ENCODE measurements at places on chromosomes 6 and 20.

- DNase-seq, result no peak
- H3K27me3 ChIP-seq, result peaks cover 2% of the 10 kb centered on the region
- H3K36me3 ChIP-seq, result no peaks in the 10 kb centered on the region
- no peak overlapping the region for H3K27ac ChIP-seq
These were observed 6.3 kb downstream of the PPP1R14C start for GRCh38 chr6:150149146-150149545.

GRCh38 chr20:40711079-40711478, 22.0 kb upstream of the MAFB start:
- no peaks in the 10 kb centered on the region for H3K4me1 ChIP-seq
- H3K27me3 ChIP-seq, result no peaks in the 10 kb centered on the region
- H3K4me3 ChIP-seq, result no peak overlapping the region
- no peak for DNase-seq
- H3K36me3 ChIP-seq, result no peaks in the 10 kb centered on the region
- H3K27ac ChIP-seq, result no peak overlapping the region

GRCh38 chr20:44834693-44835092, 24.3 kb upstream of the RIMS4 start:
- H3K27me3 ChIP-seq, result no peaks in the 10 kb centered on the region
- no peak overlapping the region for H3K27ac ChIP-seq
- H3K4me1 ChIP-seq, result no peaks in the 10 kb centered on the region
- no peak overlapping the region for H3K4me3 ChIP-seq

- no peak for DNase-seq
- no peaks in the 10 kb centered on the region for H3K27me3 ChIP-seq
- no peak overlapping the region for H3K4me3 ChIP-seq
- no peaks in the 10 kb centered on the region for H3K4me1 ChIP-seq
- no peaks in the 10 kb centered on the region for H3K36me3 ChIP-seq
These were observed 45.0 kb downstream of the EDN1 start for GRCh38 chr6:12335131-12335527.

DNA sequence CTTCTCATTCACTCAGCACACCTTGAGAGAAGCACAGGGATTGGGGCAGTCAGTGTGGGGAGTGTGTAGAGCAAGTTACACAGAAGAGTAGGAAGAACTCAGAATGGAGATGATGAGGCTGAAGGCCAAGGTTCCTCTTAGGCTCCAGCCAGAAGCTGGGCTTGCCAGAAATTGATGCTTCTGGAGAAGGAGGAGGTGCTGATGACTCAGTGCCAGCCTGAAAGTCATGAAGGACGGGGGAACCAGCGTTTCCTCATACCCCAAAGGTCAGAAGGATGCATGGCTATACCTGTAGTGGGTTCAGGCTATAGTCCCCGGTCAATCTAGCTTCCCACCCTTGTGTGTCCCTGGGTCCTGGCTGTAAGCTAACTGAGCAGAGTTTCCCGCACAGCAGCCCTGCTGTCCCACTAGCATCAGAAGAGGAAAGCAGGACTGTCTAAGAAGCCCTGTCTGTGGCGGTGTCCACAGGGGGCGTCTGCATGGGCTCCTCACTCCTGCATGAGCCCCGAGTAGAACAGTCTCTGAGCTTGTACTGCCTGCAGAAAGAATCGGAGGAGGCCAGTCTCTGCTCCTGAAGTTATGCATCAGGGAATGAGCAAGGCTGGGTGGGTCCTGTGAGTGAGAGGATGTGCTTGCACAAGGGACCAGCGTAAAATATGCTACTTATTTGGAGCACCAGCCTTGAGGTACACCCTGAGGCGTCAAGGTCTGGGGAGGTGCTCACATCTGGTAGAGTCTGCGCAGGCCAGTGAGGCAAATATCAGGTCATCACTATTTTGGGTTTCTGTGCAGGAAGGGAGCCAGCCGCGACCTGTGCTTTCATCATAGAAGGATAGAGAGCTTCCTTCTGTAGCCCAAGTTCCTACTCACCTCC, 148.5 kb downstream of the MRPL14 start:
- H3K4me3 ChIP-seq, result no peak overlapping the region
- DNase-seq, result no peak
- H3K27me3 ChIP-seq, result no peaks in the 10 kb centered on the region
- no peaks in the 10 kb centered on the region for H3K36me3 ChIP-seq

GRCh38 chr6:84623956-84624680, 140.3 kb downstream of the TBX18 start:
- no peaks in the 10 kb centered on the region for H3K36me3 ChIP-seq
- no peak for DNase-seq
- H3K27me3 ChIP-seq, result no peaks in the 10 kb centered on the region
- H3K4me1 ChIP-seq, result no peaks in the 10 kb centered on the region
- no peak overlapping the region for H3K27ac ChIP-seq

GRCh38 chr20:22946596-22946995, 88.5 kb upstream of the SSTR4 start:
- H3K27me3 ChIP-seq, result no peaks in the 10 kb centered on the region
- no peak for DNase-seq
- no peak overlapping the region for H3K27ac ChIP-seq
- H3K4me1 ChIP-seq, result no peaks in the 10 kb centered on the region
- no peak overlapping the region for H3K4me3 ChIP-seq

- H3K27me3 ChIP-seq, result no peaks in the 10 kb centered on the region
- H3K4me3 ChIP-seq, result no peak overlapping the region
- no peak for DNase-seq
- H3K36me3 ChIP-seq, result no peaks in the 10 kb centered on the region
- no peak overlapping the region for H3K27ac ChIP-seq
- H3K4me1 ChIP-seq, result no peaks in the 10 kb centered on the region
These were observed 104.7 kb downstream of the OPRM1 start for GRCh38 chr6:154143753-154144152.

DNA sequence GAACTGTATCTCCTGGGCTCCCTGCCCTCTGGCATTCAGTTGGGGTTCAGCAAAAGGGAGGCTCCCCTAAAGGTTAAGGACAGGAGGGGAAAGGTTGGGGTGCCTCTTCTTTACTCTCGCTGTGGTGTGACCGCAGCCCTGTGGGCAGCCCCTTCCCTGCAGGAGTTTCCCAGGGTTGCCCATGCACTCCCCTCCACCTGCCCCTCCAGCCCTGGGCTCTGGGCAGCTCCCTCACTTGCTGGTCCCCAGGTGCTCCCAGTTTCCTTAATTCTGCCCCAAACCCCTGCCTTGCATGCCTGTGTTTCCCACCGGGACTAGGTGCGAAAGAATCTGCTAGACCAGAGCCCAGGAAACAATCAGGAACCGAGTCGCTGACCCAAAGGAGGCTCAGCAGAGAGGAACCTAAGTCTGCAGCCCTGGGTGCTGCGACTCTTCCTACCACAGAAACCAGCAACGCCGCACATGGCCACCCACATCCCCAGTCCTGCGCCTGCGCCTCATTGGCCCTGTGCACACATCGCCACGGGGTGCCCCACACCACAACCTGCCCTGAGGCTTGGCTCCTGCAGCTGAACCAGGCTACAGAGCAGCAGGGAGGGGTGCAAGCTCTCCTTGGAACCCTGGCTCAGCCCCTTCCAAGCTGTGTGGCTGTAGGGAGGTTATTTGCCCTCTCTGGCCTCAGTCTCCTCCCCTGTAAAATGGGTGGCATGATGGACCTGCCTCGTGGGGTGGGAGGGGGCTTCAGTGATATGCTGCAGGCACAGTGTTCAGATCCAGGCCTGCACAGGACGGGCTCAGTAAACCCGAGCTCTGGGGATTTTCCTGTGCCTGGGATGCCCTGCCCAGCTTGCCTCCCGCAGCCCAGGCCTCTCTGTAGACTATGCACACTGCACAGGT, 487.6 kb downstream of the PREX1 start:
- H3K4me1 ChIP-seq, result no peaks in the 10 kb centered on the region
- DNase-seq, result no peak
- H3K4me3 ChIP-seq, result no peak overlapping the region
- no peak overlapping the region for H3K27ac ChIP-seq
- H3K36me3 ChIP-seq, result no peaks in the 10 kb centered on the region
- H3K27me3 ChIP-seq, result no peaks in the 10 kb centered on the region

DNA sequence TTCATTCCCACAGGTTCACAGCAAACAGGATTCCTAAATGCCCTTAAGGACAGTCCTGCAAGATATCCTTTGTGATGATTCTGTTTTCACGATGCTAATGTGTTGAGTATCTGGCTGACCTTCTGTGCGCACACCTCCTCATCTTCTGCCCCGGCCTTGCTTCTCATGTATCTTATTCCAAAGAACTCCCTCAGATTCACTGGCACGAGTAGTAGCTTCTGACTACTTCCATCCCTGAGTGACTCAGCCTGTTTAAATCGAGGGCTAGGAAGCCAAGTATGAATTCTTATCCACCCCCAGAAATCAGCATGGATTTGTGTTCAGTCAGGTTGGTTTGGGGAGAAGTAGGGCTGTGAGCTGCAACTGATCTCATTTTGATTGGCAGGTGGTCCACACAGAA, 190.2 kb upstream of the SNX9 start:
- no peak overlapping the region for H3K4me3 ChIP-seq
- H3K27ac ChIP-seq, result no peak overlapping the region
- no peaks in the 10 kb centered on the region for H3K4me1 ChIP-seq
- DNase-seq, result no peak
- no peaks in the 10 kb centered on the region for H3K36me3 ChIP-seq

- DNase-seq, result peak; percentile 60
- H3K4me1 ChIP-seq, result peaks cover 27% of the 10 kb centered on the region
- H3K36me3 ChIP-seq, result no peaks in the 10 kb centered on the region
- H3K27me3 ChIP-seq, result no peaks in the 10 kb centered on the region
These were observed at the start of gene DNPH1 for GRCh38 chr6:43228951-43229802. DNPH1 (minus strand) TSS chr6:43229481; CDS start chr6:43229456, 25 bp downstream.

DNA sequence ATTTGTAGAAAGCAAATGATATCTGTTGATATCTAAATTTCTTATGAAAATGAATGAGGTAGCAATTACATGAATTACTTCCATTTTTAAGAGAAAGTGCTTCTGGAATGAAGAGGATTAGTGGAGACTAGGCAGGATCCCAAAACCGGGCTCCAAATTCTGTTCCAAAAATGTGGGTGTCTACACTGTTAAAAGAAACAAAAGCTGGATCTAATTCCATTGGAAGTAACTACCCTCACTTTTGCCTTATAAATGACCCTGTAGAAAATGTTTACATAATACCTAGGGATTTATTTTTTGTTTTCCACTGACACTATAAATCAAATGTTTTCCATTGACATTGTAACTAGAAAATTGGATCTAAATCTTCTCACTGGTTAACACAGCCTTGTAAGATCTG, 454.9 kb upstream of the JARID2 start:
- no peak overlapping the region for H3K27ac ChIP-seq
- no peak for DNase-seq
- no peak overlapping the region for H3K4me3 ChIP-seq
- H3K4me1 ChIP-seq, result no peaks in the 10 kb centered on the region

DNA sequence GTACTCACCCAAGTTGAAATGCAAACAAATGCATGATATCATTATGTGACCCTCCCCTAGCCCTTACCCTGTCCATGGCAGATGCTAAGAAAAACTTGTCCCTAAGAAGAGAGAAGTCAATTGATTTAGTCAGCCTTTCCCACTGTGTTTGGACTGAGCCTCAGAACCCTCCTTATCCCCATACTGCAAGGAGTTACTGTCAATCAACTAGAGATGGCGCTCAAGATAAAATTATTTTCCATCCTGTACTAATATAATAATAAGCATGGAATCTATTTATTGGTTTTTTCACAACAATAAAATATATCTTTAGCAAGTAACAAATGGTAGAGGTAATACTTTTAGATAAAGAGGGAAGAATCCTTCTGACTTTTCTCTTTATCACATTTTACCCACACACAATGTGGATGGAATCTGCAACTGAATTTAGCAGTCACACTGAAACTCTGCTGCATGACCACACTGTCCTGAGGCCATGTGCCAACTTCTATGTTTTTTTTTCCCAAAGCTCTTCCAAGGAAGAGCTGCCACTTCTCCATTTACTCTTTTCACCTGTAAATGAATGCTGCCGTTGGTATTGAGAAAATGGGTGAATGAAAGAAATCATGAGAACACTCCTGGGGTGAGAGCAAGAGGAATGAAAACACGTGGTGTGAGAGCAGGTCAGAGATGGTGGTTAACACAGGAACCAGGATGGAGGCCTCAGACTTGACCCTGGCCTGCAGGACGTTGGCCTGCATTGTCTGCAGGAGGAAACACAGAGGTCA, 10.5 kb downstream of the NT5E start:
- no peak for DNase-seq
- H3K4me3 ChIP-seq, result no peak overlapping the region
- no peaks in the 10 kb centered on the region for H3K27me3 ChIP-seq
- no peaks in the 10 kb centered on the region for H3K36me3 ChIP-seq

DNA sequence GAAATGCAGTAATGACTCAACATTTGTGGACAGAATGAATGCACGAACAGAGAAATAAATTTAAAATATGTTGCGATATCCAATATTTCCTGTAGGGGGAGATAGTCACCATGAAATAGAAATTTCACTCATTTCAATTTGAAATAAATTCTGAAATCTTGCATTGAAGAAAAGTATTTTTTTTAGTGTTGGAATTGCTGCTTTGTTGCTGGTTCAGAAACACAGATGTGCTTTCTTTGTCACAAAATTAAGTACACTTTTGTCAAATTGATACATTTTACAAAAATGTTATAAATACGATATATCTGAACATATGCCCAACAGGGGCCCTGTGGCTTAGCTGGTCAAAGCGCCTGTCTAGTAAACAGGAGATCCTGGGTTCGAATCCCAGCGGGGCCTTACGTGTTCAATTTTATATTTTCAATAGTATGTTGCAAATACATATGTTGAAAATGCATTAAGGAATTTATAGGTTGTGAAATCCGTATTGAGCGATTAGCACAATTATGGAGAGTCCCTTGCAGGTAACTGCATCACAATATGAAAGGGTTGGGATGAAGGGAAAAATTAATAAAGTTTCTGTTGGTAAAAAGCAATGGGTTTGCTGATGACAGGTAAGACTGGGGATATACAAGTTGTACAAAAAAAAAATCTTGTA, 85.4 kb upstream of the PRSS16 start:
- no peaks in the 10 kb centered on the region for H3K36me3 ChIP-seq
- H3K4me3 ChIP-seq, result no peak overlapping the region
- no peaks in the 10 kb centered on the region for H3K27me3 ChIP-seq
- H3K4me1 ChIP-seq, result no peaks in the 10 kb centered on the region
- no peak overlapping the region for H3K27ac ChIP-seq

DNA sequence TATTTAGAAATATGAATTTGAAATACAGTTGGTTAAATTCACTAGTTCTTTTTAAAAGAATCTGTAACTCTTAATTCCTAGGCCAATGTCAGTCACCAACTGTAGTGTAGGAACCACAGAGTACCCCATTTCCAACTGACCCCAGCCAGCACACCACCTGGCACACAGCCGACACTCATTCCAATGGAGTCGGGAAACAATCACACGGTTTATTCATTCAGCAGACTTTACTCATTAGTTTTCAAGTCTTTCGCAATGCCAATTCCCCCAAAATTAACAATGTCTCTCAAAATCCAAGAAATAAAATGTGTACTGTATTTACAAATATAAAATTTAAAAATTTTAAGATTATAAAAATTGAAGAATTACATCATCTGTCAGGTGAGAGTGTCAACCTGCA, 13.5 kb downstream of the ARG1 start:
- no peak overlapping the region for H3K27ac ChIP-seq
- H3K36me3 ChIP-seq, result peaks cover 78% of the 10 kb centered on the region
- no peak overlapping the region for H3K4me3 ChIP-seq
- no peaks in the 10 kb centered on the region for H3K27me3 ChIP-seq

- no peaks in the 10 kb centered on the region for H3K27me3 ChIP-seq
- no peak overlapping the region for H3K4me3 ChIP-seq
- H3K4me1 ChIP-seq, result no peaks in the 10 kb centered on the region
- no peaks in the 10 kb centered on the region for H3K36me3 ChIP-seq
These were observed 14.7 kb upstream of the LAMA4 start for GRCh38 chr6:112269114-112269513.

GRCh38 chr20:17966432-17967310, 1.9 kb downstream of the SNX5 start:
- peak overlapping the region; percentile 95 for H3K27ac ChIP-seq
- H3K27me3 ChIP-seq, result no peaks in the 10 kb centered on the region
- H3K4me3 ChIP-seq, result peak overlapping the region; percentile 90

GRCh38 chr6:37820718-37821079, 1.2 kb downstream of the ZFAND3 start:
- peaks cover 24% of the 10 kb centered on the region for H3K4me1 ChIP-seq
- no peak for DNase-seq
- peak overlapping the region; percentile 62 for H3K4me3 ChIP-seq
- no peaks in the 10 kb centered on the region for H3K36me3 ChIP-seq
